Stimulated activated CD4-positive, alpha-beta T cell treated with anti-CD3 and anti-CD28 coated beads, Interleukin-2, amount 100 ng/mL, for 48 hours (primary cell): ENCODE measurements at places on chromosomes 1 and 21.
A peak's percentile ranks its signal among the peaks of the same experiment; 100 is the strongest.

DNA sequence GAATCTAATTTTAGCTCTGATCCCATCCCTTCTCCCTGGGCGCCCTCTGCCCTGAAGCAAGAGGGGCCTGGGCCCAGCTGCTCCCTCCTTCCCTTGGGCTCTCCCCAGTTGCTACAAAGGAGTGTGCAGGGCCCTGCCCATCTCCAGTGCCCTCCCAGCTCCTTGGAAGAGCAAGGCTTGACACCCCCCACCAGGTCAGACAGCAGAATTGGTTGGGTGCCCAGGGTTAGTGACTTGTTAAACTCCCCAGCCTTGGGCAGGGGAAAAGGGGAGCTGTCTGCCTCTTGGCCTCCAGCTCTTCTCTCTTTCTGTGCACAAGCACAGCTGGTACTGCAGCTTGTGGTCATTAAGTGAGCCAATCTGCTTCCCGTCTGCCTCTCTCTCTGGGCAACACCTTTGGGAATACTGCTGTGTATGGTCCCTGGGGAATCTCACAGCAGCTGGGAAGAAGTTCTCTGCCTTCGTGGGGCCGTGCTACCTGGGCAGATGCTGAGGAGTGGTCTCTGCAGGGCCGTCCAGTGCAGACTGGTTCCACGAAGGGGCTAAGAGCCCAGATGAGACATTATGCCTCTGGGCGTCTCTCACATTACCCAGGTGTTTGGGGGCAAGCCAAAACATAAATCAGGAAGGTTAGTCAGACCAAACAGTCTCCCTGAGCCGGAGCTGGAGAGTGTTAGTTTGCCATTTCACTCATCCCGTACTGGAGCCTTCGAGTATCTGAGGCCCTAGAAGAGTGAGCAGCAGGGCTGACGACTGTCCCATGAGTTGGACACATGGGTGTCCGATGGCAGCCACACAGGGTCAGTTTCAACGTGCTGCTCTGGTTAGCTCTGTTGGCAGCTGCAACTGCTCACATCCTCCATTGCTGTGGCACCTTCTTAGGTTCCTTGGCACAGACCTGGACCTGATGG is 37.3 kb downstream of the TMEM53 start:
- no peak for DNase-seq

DNA sequence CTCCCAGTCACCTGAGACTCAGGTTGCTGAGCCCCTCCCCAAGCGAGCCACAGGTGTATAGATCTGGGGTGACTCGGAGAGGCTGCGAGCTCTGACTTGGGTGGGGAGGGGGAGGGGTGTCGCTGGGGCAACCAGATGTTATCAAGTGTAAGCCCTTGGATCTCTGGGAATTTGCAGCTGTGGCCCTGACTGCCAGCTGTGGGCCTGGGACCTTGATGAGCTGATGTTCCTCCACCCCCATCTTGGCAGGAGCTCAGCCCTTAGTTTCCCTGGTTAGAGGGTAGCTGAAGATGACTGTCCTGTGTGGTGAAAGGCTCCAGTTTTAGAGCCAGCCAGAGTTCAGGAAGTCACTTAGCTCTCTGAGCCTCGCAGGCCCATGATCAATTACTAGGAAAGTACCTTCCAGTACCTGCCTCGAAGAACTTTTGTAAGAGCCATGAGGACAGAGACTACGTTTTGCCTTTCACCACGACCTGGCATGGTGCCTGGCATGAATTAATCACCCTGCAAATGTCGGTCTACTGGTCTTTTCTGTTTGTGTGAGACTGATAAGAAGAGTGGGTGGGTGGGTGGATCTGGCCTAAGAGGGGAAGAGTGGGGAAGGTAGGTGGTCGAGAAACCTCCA is 55.8 kb downstream of the YARS1 start:
- DNase-seq, result peak; percentile 36

GRCh38 chr1:47491341-47491753 is 53.5 kb downstream of the FOXD2 start:
- no peak for DNase-seq

DNA sequence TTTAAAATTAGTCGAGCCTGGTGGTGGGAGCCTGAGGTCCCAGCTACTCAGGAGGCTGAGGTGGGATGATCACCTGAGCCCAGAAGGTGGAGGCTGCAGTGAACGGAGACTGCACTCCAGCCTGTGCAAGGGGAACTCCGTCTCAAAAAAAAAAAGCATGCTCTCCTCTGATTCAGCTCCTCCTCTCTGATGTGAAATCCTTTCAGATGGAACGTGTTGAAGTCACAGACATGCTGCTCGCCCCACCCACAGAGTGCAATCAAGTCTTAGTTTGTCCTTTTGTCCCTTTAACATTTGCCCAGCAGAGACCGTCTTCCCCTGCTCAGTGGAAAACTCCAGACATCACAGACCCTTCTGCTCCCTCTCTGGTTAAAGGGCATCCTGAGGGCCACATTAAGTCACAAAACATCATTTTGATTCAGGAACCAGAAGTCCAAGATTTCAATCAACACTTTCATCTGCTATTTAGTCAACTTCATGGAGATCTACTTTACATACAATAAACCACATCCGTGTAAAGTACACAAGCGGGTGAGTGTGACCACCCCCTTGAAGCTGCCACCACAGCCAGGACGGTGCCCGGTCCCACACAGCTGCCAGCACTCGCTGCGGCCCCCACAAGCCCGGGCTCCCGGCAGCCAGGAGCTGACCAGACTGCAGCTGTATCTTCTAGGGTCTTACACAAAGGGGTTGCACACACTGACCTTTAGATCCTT is 18.9 kb upstream of the RNF223 start:
- no peak for DNase-seq

GRCh38 chr1:25616987-25617624 is 515 bp downstream of the MAN1C1 start:
- DNase-seq, result no peak

DNA sequence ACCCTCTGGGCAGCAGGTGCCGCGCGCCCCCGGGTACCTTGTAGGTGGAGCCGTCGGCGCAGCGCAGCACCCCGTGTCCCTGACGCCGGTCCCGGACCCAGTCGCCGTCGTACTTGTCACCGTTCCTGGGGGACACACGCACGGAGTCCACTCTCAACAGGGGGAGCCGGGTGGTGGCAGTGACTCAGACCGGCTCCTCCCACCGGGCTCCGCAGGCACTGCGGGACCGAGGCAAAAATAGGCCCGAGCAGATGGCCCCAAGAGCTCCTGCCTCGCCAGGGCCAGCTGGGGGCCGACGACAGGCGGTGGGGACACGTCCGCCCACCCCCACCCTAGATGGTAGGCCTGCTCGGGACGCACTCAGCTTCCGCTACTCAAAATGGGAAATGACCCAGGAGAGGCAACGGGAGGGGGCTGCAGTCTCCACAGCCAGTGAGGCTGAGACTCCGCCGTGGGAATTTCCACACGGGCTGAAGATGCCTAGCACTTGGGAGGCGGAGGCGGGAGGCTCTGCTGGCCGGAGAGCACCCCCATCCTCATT is 6.3 kb downstream of the MORN1 start:
- no peak for DNase-seq

- DNase-seq, result no peak
These were observed 434.6 kb upstream of the CHRM3 start for GRCh38 chr1:238951809-238952208.

DNA sequence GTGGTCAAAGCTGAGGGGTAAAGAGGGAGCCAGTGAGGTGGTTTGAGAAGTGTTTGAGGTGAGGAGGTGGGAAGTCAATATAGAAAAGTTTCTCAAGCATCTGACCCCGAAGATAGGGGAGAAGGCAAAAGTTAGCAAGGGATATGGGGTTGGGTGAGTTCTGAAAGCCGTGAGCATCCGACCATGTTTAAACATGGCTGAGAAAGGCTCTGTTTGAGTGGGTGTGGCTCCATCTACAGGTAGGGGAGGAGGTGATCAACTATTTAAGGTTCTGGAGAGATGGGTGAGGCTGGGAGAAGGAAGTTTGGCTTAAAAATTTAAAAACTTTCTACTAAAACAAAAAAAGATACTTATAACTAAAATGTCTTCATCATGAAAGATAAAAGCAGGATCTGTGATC is 273.8 kb downstream of the KCNJ6 start:
- DNase-seq, result peak; percentile 6

DNA sequence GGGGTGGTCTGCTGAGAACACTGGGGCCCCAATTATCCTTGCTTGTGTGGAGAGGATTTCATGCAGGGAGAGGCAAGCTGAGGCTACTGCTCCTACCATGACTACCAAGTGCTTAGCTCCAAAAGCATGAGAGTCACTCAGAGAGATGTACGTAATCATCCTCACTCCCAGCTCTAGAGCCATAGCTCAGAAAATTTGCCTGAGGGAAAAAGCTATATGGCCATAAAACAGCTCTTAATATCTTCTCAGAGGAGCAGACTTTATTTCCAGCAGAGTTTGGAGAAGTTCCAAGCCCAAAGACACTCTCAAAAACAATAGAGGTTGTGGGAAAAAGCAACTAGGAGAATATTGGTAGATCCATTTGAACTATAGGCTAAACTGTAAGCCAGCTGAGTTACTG is 106.4 kb upstream of the PBX1 start:
- no peak for DNase-seq

DNA sequence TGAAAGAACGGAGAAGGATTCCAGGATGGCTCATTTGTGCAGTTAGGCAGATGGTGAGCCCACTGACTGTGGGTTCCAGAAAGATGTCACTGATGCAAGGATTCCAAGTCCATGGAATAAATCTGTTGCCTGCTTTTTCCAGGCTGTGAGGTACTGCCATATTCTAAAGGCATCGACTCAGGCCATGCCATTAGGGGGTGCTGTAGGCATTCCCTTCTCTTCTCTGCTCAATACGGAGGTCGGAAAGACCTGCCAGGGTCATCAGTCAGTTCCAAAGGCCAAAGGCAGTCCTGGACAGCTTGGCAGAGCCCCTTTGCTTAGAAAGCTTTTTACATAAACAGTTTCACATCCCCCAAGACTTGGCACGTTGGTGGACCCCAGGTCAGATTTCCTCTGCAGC is 31.7 kb upstream of the TMEM125 start:
- DNase-seq, result peak; percentile 22

DNA sequence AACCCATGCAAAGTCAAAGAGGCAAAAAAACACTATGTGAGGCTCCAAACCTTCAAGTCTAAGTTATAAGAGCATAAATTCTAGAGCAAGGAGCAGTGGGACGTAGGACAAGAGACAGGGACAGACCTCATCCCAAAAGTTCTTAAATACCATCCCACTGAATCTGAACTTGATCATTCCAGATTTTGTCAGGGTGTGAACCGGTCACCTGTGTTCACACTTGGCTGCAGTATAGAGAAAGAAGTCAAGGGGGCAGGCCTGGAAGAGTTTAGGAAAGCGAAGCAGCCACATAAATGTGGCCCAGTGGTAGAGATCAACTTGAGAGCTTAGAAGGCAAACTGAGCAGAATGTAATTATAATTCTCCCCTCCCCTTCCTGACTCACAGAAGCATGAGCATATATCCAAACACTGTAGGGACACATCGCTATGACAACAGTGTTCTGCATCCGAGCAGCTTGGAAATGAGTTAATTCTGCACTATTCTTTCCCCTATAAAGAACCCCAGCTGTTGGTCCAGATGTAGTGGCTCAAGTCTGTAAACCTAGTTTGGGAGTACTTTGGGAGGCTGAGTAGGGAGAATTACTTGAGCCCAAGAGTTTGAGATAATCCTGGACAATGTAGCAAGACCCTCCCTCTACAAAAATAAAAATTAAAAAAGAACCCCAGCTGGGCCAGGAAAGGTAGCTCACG is 2.7 kb downstream of the AKR7A2 start:
- no peak for DNase-seq

GRCh38 chr1:247373721-247374141 is 42.1 kb upstream of the ZNF496 start:
- peak; percentile 52 for DNase-seq

GRCh38 chr1:182662956-182663355 is 21.4 kb downstream of the RGS8 start:
- no peak for DNase-seq

DNA sequence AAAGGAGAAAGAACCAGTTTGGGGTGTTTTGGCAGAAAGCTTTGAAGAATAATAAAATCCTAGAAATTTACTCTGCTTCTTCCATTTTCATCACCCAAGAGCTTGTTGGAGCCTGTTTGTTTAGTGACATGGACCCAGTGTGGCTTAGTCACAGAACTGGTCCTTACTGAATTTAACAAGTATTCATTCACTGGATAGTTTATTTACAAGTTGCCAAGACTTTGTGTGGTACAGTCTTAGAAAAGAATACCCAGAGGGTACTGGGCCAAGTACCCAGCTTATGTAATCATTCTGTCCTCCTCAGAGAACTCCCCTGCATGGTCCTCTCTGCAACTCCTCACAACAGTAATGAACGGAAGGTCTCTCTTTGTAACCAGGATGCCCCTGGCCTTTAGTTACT is 16.4 kb downstream of the RAB4A start:
- no peak for DNase-seq

DNA sequence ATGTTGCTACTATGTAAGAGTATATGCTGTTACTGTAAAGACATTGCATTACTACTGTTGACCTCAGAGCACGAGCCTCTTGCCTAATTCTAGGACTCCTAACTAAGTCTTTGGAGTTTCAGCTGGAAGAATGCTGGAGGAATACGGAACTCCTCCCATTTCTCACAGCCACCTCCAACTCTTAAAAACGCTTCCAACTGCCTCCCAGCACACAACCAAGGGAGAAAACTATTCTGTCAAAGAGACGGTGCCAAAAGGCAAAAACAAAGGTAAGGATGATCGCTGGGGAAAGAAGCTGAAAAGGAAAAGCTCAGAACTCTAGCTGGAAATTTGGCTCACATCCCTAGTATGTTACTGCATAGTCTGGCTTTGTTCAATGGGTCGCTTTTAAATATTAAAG is at the start of gene FMO2:
Gene FMO2 (plus strand): TSS at position 210 of the 400 bp plus-strand sequence. CDS start 414 bp downstream, outside the sequence.
- no peak for DNase-seq

DNA sequence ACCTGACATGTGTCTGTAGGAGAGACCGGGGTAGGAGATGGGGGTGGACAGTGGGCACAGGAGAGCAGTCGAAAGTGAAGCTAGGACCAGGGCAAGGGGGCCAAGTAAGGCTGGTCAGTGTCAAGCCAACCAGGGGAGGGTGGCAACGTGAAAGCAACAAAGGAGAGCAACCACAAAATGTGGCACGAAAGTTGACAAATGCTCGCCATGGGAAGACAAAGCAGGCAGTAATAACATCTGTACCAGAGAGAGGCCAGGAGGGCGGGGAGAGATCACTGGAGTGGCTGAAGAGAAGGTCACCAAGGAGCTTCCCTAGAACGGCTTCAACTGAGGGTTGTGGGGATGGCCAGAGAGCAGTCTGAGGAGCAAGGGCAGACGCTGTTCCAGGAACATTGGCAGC is 17.0 kb downstream of the QSOX1 start:
- DNase-seq, result no peak

GRCh38 chr1:150164779-150165178 is 15.1 kb downstream of the PLEKHO1 start:
- DNase-seq, result no peak

- DNase-seq, result no peak
These were observed 5.7 kb upstream of the DNAH14 start for GRCh38 chr1:224923726-224924125.

GRCh38 chr1:59520827-59521418 is 224.0 kb downstream of the FGGY start:
- DNase-seq, result no peak

DNA sequence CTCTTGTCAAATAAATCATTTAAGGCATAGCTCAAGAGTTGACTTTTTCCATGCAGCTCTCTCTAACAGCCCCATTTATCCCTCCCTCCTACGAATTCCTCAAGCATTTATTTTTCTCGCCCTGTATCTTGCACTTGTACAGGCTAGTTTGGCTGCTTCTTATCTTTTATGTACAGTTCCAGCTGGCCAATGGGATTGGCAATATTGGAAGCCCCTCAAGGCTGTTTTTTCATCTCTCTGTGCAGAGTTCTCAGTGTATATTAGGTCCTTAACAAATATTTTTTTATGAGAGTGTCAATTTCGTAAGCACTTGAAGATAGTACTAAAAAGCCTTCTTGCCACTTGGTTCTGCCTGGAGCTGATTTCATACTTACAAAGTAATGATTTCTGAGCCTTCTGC is 356.0 kb downstream of the ST6GALNAC3 start:
- no peak for DNase-seq
